Effector memory CD8-positive, alpha-beta T cell (primary cell): ENCODE measurements at places on chromosomes 7 and 10.

DNA sequence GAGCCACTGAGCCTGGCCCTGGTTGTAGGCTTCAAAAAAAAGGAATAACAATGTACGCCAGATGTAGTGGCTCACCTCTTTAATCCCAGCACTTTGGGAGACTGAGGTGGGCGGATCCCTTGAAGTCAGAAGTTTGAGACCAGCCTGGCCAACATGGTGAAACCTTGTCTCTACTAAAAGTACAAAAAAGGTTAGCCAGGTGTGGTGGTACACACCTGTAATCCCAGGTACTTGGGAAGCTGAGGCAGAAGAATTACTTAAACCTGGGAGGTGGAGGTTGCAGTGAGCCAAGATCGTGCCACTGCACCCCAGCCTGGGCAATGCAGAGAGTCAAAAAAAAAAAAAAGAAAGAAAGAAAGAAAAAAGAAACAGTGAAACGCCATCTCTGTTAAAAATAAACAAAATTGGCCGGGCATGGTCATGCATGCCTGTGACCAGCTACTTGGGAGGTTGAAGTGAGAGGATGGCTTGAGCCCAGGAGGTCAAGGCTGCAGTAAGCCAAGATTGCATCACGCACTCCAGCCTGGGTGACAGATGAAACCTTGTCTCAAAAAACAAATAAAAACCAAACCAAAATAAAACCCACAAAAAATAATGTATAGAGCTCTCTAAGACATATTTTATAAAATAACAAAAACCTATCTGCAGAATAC is 4.7 kb upstream of the KLHDC10 start:
- DNase-seq, result no peak

DNA sequence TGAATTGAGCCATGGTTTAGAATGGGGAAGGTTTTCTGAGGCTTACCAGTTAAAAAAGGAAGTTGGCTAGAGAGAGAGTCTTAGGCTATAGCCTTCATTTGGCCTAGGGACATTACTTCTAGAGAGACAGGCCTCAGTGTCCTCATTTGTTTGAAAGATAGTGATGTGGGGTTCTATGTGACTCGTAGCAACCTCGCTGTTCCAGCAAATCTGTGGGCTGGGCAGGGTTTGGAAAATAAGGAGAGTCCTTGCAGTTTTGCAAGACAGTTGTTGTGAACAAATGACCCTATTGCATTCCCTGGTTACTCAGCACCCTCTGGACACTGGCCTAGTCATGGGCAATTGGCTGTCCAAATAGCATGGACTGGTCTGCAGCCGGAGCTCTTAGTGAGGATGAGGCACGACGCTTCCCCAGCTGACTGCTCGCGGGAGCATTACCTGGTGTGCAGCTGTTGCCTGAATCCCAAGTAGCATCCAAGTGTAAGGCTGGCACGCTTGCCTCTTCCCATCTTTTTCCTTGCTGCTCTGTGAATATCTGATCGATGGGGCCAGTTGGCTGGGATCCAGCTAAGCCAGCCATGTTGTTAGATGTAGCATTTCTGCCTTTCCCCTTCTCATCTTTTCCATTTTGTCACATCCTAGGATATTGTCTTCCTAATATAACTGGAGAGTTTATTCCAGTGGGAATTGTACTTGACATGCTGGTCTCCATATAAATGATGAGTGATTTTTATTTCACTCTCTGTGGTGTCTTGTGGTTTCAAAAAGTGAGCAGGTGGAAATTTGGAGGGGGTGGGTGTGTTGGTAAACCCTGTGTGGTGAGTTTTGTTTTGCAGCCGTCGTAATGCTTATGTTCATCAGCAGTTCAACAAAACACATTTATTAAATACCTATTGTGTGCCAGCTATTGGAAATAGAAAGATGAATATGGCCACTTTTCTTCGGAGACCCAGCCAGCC is 99.8 kb downstream of the SND1 start:
- DNase-seq, result no peak

DNA sequence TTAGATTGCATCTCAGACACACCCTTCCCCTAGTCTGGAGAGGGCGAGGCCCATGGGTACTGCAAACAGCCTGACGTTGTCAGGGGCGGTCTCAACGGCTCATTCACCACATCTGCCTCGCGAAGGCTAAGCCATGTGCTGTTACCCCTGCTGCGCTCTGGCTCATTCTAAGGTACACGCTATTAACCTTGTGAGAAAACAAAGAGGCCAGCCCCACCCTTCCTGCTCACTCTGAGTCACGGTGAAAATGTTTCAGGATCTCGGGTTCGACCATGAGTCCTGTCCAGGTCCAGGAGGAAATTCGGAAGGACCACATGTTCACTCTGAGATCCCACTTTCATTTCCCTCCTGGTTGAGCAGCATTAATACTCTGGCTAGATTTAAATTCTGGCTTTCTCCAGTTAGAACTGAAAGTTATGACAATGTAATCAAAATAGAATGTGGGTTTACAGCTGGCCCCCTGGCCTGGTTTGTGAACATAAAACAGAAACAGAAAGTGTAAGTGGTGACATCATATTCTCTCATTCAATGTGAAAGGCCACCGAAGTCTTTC is 55.2 kb downstream of the EGFR start:
- DNase-seq, result peak; percentile 62

DNA sequence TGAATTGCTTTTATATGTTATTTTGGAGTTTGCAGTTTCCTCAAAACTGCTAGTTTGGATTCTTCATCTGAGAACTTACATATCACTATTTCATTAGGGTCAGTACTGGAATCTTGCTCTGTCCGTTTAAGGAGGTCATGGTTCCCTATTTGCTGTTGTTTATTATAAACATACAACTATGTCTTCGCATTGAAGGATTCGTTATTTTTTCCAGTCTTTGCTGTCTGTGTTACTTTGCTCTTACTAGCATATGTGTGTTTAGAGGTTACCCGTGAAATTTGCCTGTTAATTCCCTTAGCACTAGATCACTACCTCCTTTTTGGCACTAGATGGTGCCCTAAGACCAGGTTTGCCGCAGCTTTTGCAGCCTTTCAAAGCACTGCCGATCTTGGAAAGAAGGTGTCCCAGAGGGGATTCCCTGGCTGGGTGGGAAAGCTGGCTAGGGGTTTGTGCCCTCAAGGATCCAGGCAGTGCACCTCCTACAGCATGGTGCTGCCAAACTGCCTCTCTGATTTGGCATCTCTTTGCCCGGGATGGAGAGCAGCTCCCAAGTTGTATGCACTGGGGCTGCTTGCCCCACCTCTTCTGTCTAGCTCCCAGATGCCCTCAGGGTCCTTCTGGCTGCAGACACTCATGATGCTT is 103.1 kb upstream of the APBB1IP start:
- peak; percentile 48 for DNase-seq

DNA sequence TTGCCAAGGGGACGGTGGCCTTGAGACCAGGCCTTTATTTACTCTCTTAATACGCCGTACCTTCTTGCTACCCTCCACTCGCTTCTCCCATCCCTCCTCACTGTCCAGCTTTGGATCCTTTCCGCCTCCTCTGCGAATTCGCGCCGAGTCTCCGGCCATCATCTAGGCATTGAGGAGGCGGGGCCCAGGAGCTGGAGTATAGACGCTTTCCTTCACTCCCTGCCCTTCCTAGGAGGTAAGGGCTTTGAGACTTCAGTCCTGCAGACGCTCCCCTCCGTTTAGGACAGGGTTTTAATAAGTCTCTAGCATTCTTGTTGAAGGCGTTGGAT is 538 bp downstream of the TFAM start:
- DNase-seq, result no peak

- no peak for DNase-seq
Observed at GRCh38 chr10:75825235-75825634, 393.8 kb downstream of the LRMDA start.

GRCh38 chr7:27182861-27183681 is 2.0 kb downstream of the HOXA11 start:
- DNase-seq, result no peak

- DNase-seq, result no peak
Observed at GRCh38 chr7:101200862-101201599, at the start of gene MOGAT3. TSS of gene MOGAT3 (minus strand) at chr7:101201036. CDS start at chr7:101200854, 182 bp downstream.

DNA sequence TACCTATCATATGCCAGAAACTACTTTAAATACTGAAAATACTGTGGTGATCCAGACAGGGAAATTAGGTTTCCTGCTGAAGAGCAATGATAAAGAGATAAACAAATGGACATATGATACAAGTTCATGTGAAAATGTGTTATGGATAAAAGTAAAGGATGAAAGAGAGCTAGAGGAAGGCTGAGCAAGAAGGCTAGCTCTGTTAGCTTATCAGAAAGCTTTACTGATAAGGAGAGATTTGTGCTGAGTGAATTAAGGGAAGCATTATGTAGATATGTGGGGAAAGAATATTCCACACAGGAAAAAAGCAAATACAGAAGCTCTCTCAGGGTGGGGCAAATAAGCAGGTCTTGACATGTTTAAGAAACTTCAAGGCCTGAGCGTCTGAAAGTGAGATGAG is 308.4 kb downstream of the HDAC9 start:
- no peak for DNase-seq

DNA sequence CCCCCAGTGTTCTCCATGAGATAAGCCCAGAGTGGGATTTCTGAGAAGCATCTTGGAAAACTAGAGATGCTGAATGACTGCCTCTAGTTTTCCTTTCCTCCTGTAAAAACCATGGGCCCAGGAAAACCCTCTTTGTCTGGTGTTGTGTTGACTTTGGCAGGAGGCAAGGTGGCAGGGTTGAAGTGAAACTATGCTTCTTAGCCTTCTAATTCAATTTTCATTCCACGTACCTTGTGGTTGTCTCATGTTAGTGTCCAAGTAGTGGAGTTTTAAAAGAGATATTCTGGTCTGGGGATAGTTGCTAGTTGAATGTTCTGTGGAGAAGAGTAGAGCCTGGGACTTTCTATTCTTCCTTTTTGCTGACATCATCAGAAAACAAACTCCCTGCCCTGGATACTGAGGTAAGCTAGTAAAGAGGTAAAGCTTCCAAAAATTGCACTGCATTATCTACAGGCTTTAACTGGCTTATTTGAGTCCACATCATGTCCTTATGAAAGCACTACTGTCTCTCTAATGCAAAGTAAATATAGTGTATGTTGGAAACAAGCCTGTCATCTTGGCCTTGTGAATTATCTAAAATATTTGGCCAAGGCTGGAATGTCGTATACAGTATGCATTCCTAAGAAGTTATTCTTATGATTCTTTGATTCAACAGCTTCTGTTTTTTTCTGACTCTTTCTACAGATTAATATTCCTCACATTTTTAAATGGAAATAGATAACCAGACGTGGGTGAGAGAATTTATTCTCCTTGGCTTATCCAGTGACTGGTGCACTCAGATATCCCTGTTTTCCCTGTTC is at the start of gene OR2F2:
Gene OR2F2 (plus strand): TSS at position 708 of the 800 bp plus-strand sequence. CDS start 0 bp downstream, at position 708.
- DNase-seq, result no peak

DNA sequence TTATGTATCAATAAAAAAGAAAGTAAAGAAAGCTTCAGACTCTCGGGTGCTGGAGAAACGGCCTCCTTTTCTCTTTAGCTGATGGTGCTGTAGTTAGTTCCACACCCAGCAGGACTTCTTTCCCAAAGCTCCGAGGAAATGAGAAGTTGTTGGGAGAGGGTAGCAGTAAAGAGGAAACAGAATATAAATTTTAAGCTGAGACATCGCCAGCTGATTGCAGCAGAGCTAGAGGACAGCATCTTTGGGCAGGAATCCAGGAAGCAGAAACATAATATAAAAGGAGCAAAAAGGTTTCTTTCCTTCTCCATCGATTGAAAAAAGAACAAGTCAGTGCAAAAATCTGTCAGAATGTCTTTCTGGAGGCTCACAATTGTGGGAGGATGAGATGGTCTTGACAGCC is 616.9 kb upstream of the FOXK1 start:
- no peak for DNase-seq

DNA sequence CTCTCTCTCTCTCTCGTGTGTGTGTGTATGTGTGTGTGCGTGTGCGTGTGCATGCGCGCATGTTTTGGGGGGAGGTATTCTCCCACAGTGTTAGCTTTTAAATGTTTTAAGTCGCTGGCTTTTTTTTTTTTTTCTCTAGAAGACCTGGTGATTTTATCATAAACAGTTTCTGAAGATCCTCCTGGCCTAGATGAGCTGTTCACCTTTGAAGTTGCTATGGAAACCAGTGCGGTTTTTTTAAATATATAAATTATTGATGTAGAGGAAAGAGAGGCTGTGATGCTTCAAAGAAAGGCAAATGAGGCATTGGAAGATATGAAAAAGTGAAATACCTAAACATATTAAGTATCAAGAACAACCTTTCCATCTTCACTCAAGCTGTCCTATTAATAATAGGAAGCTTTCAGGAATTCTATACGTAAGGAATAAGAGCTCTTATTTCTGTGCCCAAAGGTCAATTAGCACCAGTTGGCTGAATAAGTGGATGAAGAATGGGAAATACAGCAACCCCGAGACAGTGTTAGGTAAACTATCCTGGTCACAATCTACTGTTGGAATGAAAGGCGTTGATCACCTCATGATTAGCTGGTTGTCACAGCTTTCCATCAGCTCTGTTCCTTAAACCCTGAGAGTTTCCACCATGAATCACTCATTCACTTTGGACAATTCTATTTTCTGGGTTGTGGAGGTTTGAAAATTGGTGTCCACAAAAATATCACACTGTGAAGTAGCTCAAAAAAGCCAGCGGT is 66.5 kb upstream of the SLC35G1 start:
- DNase-seq, result no peak

DNA sequence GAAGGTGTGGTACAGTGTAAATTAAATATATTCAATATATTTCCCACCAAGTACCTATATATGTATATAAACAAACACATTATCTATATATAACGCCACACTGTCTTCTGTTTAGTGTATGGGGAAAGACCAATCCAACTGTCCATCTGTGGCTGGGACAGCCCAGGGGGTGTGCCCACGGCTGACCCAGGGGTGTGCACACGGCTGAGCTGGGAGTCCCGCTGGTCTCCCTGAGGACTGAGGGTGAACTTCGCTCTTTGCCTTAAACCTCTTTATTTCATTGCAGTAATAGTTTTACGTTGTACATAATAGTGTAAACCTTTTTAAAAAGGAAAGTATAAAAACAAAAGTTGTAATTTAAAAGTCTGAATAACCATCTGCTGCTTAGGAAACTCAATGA is 6.3 kb downstream of the EN2 start:
- no peak for DNase-seq

DNA sequence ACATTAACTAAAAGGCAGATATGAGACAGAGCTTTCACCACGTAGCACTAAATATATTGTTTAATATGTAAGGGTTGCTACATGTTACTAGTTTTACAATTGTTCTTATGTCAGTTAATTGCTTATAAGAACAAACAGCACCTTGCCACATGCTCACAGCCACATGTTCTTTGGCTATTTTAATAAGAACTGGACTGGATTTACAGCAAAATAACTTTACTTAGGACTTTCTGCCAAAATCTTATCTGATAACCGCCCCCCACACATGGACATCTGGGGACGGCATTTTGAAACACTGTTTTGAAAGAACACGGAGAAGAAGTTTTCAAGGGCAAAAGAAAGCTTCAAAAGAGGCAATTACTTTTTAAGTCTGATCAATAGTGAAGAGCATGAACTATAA is 45.3 kb downstream of the JAZF1 start:
- DNase-seq, result no peak

GRCh38 chr10:23613900-23614299 is 175.0 kb downstream of the OTUD1 start:
- no peak for DNase-seq

GRCh38 chr10:74297389-74298080 is 146.5 kb downstream of the ADK start:
- no peak for DNase-seq
